Type B pancreatic cell (in vitro differentiated cells): ENCODE measurements at places on chromosomes 6 and 20. TPM values are rescaled to one million over a fixed set of nuclear protein-coding genes. Genes with fewer than 3 reads are reported as not detected.

DNA sequence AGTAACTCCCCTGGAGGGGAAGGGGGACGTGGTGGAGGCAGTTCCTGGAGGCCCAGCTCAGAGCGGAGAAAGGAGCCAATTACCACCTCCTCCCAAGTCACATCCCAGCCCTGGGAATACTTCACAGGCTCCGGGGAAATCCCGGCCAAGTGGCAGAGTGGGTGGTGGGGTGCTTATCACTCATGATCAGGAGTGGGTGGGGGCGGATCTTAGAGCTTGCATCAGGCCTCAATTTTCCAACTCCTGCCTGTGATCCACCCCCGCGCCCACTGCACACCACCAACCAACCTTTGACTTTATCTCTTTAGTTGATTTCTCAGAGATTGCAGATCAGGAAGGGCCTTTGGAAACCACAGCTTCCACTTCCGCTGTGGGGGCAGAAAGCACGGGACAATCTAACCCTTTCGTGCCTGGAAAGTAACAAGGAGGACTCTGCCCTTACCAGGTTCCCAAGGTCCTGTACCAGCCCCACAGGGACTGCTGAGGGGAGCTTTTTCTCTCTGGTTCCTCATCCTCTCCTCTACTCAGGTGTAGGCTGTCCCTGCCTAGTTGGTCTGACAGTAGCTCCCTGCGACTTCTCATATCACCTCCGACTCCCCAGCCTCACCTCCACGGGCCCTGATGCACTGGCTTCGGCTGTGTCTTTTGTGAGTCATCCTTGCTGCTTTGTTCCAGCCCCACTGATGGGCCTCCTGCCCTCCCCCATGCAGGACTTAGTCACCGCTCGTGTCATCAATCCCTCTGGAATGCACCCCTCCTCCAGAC is 24.9 kb upstream of the IER3 start:
- H3K36me3 ChIP-seq, result no peaks in the 10 kb centered on the region
- peak overlapping the region; percentile 88 for H3K27ac ChIP-seq
- H3K27me3 ChIP-seq, result no peaks in the 10 kb centered on the region
- DNase-seq, result no peak
- peaks cover 54% of the 10 kb centered on the region for H3K4me1 ChIP-seq

- no peak overlapping the region for H3K4me3 ChIP-seq
- H3K27me3 ChIP-seq, result peaks cover 4% of the 10 kb centered on the region
- H3K36me3 ChIP-seq, result no peaks in the 10 kb centered on the region
- no peak overlapping the region for H3K27ac ChIP-seq
- no peak for DNase-seq
- peaks cover 28% of the 10 kb centered on the region for H3K4me1 ChIP-seq
Measured at GRCh38 chr6:14499841-14500240, 382.3 kb downstream of the CD83 start.

GRCh38 chr20:63958964-63959698 is 2.9 kb upstream of the UCKL1 start:
- peaks cover 6% of the 10 kb centered on the region for H3K4me1 ChIP-seq
- no peak overlapping the region for H3K27ac ChIP-seq
- no peak for DNase-seq
- H3K27me3 ChIP-seq, result no peaks in the 10 kb centered on the region

DNA sequence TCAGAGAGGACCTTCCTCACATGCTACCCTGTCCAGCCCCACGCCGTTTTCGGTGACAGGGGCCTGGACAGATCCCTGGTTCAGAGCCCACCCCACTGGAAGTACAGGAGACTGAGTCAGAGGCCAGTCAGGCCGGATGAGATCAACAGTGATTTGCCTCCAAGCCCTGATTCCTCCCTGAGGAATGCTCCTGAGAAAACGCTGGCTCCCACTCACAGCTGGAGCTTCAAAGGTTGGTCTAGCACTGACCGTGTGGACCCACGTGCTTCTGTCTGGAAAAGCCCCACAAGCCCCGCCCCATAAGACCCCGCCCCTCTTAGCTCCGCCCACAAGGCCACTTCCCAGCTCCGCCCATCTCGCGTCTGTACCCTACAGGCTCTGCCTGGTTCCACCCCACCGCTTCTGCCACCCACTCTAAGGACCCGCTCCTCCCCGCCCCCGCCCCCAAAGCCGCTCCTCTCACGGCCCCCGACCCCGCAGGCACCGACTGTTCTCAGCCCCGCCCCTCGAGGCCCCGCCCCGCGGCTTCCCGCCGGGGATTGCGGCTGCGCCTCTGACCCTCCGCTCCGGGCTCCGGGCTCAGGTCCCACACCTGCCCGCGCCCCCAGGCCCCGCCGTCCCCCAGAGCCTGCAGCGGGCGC is 64.9 kb upstream of the BHLHE23 start:
- H3K27ac ChIP-seq, result no peak overlapping the region
- no peaks in the 10 kb centered on the region for H3K4me1 ChIP-seq
- no peak overlapping the region for H3K4me3 ChIP-seq

DNA sequence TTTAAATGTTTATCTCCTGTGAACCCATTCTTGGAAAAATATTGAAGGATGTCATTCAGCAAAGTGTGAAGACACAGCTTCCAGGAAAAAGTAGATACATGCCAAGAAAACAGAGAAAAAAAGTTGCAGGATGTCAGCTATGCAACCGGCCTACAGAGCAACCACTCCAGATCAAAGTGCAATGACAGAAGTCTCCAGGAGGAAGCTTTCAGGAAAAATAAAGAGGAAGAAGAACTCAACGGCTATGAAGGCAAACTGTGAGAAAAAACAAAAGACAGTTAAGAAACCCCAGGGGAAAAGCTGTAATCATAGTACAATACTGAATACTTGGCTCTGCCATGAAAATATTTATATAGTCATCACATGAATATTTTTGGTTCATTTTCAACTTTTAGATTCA is 30.6 kb downstream of the REPS1 start:
- peaks cover 9% of the 10 kb centered on the region for H3K36me3 ChIP-seq
- no peaks in the 10 kb centered on the region for H3K27me3 ChIP-seq
- DNase-seq, result no peak
- H3K4me1 ChIP-seq, result peaks cover 4% of the 10 kb centered on the region
- H3K4me3 ChIP-seq, result no peak overlapping the region
- no peak overlapping the region for H3K27ac ChIP-seq

DNA sequence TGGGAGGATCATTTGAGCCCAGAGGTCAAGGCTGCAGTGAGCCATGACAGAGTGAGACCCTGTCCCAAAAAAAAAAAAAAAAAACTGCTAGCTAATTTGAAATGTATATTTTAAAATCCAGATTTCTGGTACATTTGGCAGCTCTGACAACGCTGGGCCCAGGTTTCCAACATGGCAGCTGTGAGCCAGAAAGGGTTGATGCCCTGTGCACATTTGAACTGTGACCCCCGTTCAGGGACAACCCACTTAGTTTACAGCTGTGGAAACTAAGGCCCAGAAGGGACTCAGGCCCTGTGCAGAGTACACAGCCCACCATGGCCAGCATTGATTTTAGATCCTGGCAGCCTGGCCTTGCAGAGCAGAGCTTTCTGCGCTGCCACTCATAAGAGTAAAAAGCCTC is 56.0 kb upstream of the MYL9 start:
- no peaks in the 10 kb centered on the region for H3K27me3 ChIP-seq
- H3K4me3 ChIP-seq, result no peak overlapping the region
- H3K36me3 ChIP-seq, result peaks cover 9% of the 10 kb centered on the region

DNA sequence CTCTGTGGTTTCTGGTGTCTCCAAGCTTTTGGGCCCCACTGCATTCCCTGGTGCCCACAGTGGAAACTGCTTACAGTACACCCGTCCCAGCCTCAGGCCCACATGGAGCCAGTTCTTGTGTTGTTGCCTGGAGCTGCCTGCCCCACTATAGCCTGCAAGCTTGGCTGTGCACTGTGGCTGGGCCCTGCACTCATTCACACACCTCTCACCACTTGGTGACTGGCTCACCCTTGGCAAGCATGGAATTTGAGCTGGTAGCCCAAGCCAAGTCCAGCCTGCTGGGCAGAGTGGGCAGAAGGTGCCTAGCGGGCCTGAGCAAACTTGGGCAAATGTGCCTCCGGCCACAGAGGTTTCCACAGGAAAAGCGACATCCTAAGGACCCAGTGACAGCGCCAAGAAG is 472.3 kb downstream of the MMUT start:
- no peaks in the 10 kb centered on the region for H3K36me3 ChIP-seq
- H3K27me3 ChIP-seq, result no peaks in the 10 kb centered on the region

GRCh38 chr20:62637110-62637509 is 5.2 kb upstream of the SLCO4A1 start:
- no peak for DNase-seq
- H3K27me3 ChIP-seq, result peaks cover 47% of the 10 kb centered on the region
- H3K36me3 ChIP-seq, result no peaks in the 10 kb centered on the region
- H3K27ac ChIP-seq, result no peak overlapping the region
- H3K4me1 ChIP-seq, result peaks cover 36% of the 10 kb centered on the region
- no peak overlapping the region for H3K4me3 ChIP-seq

DNA sequence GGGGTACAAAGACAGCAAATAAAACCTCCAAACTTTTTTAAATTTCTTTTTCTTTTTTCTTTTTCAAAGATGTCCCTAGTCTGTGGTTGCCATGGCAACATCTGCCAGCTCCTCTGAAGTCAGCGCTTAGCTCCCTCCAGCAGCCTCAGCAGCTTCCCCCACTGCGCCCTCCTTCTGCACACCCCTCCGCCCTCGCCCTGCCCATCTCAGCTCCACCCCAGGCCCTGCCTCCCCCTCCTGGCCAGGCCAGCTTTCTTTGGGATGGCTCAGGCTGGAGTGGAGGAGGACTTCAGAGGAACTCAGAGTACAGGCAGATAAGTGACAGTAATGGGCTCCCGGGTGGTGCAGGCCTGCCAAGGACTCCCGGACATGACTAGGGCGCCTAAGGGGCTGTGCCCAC is 104.6 kb downstream of the LRFN2 start:
- DNase-seq, result no peak
- no peak overlapping the region for H3K4me3 ChIP-seq
- peaks cover 22% of the 10 kb centered on the region for H3K4me1 ChIP-seq
- H3K27ac ChIP-seq, result no peak overlapping the region
- H3K27me3 ChIP-seq, result peaks cover 40% of the 10 kb centered on the region

DNA sequence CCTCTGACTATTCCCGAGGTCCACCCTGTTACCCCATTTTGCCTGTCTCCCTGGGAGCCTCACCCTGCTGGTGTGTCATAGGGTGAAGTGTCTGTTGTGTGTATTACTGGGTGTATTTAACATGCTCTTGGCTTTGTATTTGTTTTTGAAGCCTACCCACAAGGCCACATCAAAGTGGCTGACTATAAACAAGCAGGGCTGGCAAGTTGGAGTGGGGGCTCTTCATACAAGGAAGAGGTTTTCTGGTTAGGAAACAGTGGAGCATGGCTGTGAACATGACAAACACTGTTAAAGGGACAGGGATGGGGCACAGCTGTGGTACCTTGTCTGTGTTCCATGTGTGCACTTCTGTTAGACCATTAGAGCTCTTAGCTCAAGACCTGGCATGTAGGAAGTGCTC is 26.3 kb downstream of the HECA start:
- H3K27me3 ChIP-seq, result no peaks in the 10 kb centered on the region
- peaks cover 28% of the 10 kb centered on the region for H3K4me1 ChIP-seq
- DNase-seq, result no peak

- no peaks in the 10 kb centered on the region for H3K36me3 ChIP-seq
- H3K27me3 ChIP-seq, result peaks cover 3% of the 10 kb centered on the region
- peaks cover 24% of the 10 kb centered on the region for H3K4me1 ChIP-seq
- peak overlapping the region; percentile 12 for H3K4me3 ChIP-seq
Measured at GRCh38 chr6:100493206-100493888, 28.6 kb upstream of the SIM1 start.

GRCh38 chr20:40715491-40715890 is 26.5 kb upstream of the MAFB start:
- H3K4me1 ChIP-seq, result peaks cover 6% of the 10 kb centered on the region
- no peak for DNase-seq
- no peak overlapping the region for H3K4me3 ChIP-seq
- no peaks in the 10 kb centered on the region for H3K36me3 ChIP-seq
- H3K27ac ChIP-seq, result no peak overlapping the region
- H3K27me3 ChIP-seq, result peaks cover 52% of the 10 kb centered on the region

DNA sequence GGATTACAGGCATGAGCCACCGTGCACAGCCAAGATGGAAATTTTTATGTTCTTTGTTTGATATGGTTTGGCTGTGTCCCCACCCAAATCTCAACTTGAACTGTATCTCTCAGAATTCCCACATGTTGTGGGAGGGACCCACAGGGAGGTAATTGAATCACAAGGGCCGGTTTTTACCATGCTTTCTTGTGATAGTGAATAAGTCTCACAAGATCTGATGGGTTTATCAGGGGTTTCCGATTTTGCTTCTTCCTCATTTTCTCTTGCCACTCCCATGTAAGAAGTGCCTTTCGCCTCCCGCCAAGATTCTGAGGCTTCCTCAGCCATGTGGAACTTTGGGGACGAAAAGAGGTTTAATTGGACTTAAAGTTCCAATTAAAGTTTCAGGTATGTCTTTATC is 14.6 kb downstream of the EEF1A1 start:
- peak overlapping the region; percentile 13 for H3K27ac ChIP-seq
- no peaks in the 10 kb centered on the region for H3K27me3 ChIP-seq
- H3K4me3 ChIP-seq, result no peak overlapping the region

- peaks cover 36% of the 10 kb centered on the region for H3K4me1 ChIP-seq
- peaks cover 8% of the 10 kb centered on the region for H3K27me3 ChIP-seq
- DNase-seq, result no peak
- peak overlapping the region; percentile 93 for H3K4me3 ChIP-seq
- peaks cover 3% of the 10 kb centered on the region for H3K36me3 ChIP-seq
Measured at GRCh38 chr20:50730765-50731054, 670 bp upstream of the PARD6B start.

ISM1 gene
- 0.81 and 9.0 TPM in 2 replicates for total RNA-seq

HSPA1A gene
- total RNA-seq, result 45.7 and 54.7 TPM in 2 replicates

POLR3F gene
- total RNA-seq, result 8.5 and 10.7 TPM in 2 replicates

ZSCAN26 gene
- 10.9 and 16.7 TPM in 2 replicates for total RNA-seq

MEI4 gene
- 0.29 and 1.1 TPM in 2 replicates for total RNA-seq

RNF8 gene
- total RNA-seq, result 38.6 and 50.4 TPM in 2 replicates

ASIP gene
- total RNA-seq, result 1.1 TPM in 1 of 2 replicates, not detected in the other

SENP6 gene
- total RNA-seq, result 92.2 and 104 TPM in 2 replicates

LY6G5C gene
- 2.0 and 2.3 TPM in 2 replicates for total RNA-seq

HCRTR2 gene
- total RNA-seq, result 0.27 TPM in 1 of 2 replicates, not detected in the other

VWA7 gene
- total RNA-seq, result 6.1 and 6.4 TPM in 2 replicates

HUS1B gene
- total RNA-seq, result 0.41 and 0.93 TPM in 2 replicates

RBCK1 gene
- 81.3 and 84.9 TPM in 2 replicates for total RNA-seq
